NCI-H1436 treated with DMSO at 0.1 percent for 48 hours (cell line): ENCODE measurements at places on chromosomes 5 and 9.

DNA sequence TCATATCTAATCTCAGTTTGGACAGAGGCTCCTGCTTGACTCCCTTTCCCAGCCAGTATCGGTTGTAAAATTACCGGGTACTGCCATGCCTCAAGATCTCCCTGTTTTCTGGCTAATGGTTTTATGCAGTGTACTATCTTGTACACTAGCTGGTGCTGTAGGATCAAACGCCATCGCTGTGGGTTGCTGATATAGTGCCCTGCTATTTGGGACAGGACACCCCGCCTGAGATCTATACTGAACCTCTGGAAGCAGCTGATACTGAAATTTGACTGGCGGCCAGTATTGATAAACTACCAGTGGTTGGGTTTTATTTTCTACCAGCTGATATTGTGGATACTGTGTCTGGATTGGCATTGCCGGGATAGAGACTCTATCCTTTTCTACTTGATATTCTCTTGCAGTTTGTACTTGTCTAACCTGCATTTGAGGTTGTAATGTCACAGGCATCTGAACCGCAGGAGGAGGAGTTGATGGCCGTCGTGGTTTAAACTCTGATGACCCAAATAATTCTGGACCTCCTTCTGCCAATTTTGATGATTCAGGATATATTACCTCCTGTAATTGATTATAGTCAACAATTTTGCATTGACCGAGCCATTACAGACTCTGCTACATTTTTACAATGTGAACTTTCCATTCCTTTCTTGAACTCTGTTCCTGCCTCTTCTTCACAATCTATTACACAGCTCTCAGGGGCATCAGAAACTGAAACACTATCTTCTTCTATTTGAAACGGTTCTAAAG lies 112.5 kb upstream of the LARP1 start:
- no peak for DNase-seq

- DNase-seq, result no peak
These were observed 39.2 kb downstream of the NADK2 start for GRCh38 chr5:36202521-36202961.

GRCh38 chr9:69004836-69005235 lies 9.1 kb downstream of the PRKACG start:
- DNase-seq, result no peak

DNA sequence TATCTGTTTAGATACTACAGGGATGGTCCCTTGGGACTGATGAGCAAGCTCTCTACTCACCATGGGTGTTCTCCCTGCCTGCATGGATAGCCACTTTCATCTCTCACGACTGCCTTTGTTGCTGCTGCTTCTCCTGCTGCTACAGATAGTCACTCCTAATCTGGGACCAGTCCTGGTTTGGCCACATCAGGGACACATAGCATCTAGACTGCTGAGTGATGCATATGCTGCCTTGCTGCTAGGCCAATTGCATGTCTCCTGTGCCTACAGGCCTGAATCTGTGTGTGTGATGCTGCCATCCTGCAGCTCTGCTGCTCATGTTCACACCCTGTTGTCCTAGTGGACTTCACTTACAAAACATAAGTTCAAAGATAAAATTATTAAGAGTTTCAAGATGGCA lies 297.1 kb downstream of the HCN1 start:
- DNase-seq, result no peak

DNA sequence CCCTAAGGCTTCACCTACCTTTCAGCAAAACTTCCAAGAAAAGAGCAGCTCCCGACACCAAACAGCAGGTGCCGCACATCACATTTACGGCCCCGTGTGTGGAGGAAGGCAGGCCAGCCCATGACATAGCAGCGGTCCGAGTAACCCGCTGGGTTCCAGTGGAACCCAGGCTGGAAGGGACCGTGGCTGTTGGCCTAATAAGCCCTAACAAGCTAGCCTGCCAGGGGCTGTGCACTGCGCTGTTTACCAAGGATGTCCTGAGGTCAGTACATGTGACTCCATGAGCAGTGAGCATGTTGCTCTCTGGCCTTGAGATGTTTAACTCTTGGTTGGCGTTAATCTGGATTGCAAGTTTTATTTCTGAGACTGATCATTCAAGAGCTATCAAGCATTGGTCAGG lies 131.5 kb downstream of the FSTL4 start:
- DNase-seq, result no peak

DNA sequence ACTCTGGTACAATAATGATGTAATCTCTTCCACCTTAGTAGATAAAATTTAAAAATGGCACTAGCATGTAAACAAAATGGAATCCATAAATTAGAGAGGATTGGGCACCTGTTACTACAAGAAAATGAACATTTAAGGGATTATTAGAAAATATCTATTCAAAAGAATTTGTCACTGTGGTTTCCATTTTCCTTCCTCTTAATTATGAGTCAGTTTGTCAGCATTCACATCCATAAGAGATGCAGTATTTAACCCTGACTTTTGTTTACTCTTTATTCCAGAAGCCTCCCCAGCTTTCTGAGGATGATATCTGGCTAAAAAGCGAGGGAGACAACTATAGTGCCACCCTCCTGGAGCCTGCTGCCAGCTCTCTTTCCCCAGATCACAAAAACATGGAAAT lies 72.1 kb downstream of the C9orf152 start:
- DNase-seq, result no peak

GRCh38 chr5:82259172-82259800 lies 18.9 kb downstream of the RPS23 start:
- DNase-seq, result no peak

GRCh38 chr9:126534431-126535186 lies 79.1 kb upstream of the LMX1B start:
- DNase-seq, result no peak

DNA sequence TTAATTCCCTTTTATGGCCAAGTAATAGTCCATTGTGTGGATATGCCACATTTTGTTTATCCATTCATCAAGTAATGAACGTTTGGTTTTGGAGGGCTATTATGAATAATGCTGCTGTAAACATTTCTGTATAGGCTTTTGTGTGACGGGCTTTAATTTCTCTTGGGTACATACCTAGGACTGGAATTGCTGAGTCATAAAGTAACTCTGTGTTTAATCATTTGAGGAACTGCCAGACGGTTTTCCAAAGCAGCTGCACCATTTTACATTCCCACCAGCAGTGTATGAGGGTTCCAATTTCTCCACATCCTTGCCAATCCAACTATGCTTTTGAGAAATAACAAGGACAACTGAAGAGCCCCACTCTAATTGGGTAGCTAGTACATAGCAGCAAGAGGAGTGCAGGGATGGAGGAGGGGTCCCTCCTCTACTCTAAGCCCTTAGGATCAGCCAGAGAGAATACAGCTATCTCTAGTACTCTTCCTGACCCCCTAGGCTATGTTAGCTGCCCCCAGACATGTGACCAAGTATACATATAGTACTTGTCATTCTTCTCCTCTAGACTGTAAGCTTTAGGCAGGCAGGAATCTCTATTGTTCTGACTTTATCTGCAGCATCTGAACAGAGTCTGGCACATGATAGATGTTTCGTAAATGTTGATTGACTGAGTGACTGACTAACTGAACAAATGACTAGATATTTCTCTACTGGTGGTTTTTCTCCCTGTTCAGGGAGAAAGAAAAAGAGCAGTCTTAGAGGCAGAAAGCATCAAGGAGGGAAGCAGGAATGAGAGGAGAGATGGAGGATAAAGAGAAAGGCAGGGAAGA lies 22.1 kb upstream of the MATR3 start:
- no peak for DNase-seq

DNA sequence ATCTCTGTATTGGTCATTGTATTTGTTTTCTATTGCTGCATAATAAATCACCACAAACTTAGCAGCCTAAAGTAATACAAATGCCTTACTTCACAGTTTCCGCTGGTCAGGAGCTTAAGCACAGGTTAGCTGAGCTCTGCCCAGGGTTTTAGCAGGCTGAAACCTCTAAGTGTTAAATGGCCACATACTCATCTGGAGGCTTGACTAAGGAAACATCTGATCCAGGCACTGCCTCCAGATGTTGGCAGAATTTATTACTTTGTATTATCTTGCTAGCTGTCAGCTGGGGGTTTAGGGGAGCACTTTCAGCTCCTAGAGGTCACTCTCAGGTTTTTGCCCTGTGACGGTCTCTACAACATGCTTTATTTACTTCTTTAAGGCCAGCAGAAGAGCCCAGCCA lies 23.2 kb upstream of the RARS1 start:
- DNase-seq, result no peak

- no peak for DNase-seq
These were observed 139.6 kb downstream of the GABRB2 start for GRCh38 chr5:161406880-161407279.

GRCh38 chr9:95626885-95627558 lies 110.3 kb upstream of the PTCH1 start:
- no peak for DNase-seq
